Cardiac fibroblast (primary cell): ENCODE measurements at places on chromosomes 1 and 21.

DNA sequence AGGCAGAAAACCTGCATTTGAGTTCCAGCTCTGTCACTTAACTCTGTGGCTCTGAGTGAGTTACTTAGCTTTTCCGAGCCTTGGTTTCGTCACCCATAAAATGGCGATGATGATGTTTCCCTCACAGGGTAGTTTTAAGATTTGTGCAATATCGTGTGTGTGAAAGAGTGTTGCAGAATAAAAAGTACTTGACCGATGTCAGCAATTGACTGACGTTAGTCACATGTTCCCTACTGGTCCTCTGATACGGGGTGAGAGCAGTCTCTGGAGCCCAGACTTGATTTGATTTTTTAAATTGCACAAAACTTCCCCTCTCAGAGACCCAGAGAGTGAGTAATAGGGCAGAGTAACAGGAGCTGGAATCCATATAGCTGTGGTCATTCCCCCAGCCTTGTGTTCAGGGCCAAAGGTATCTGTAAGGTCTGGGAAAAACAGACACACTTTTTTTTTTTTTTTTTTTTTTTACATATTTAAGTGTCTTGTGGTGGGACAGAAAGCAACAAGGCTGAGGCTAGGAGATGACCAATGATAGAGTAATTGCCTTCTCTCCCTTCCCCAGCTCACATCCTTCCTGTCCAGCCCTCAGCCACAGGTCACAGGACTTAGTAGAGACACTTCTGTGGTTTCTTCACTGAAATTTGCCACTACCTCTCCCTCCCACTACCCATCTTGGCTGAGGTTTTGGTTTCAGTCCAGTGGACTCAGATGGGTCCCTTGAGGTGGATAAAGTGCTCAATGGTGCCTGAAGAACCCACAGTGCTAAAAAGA lies 2.0 kb downstream of the FCER1G start:
- DNase-seq, result peak; percentile 97

- no peak for DNase-seq
Observed at GRCh38 chr1:53341961-53342707, 14.3 kb upstream of the LRP8 start.

GRCh38 chr21:44682580-44683151 lies 703 bp upstream of the KRTAP12-1 start:
- no peak for DNase-seq

DNA sequence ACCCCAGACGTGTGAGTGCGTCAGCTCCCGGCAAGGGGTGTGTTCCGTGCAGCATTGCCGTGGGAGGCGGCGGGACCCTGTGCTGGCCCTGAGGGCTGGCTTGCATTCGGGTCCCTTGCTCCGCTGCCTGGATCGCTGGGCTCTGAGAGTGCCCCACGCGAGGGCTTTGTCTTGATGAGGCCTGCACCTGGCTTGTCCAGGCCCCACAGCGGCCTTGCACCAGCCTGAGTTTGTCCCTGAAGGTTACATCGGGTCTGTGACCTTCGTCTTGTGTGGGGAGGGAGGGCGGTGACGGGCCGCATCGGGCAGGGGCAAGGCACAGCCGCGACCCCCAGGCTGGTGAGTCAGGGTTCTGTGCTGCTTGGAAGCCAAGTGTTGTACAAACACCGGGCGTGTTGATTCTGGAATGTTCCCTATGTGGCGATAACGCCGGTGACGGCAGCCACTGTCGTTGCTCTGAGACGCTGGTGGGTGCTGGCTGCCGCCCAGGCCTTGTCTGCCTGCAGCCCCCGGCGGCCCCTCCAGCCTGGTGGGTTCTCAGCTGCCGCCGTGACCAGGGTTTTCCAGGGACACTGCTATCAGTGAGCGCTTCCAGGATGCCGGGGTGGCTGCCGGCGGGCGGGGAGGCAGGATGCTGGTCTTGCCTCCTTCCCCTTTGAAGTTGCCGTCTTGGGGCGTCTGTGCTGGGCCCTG lies 42.9 kb downstream of the SLX9 start:
- DNase-seq, result peak; percentile 93

- DNase-seq, result no peak
Observed at GRCh38 chr1:2980849-2981248, 40.4 kb upstream of the ACTRT2 start.

DNA sequence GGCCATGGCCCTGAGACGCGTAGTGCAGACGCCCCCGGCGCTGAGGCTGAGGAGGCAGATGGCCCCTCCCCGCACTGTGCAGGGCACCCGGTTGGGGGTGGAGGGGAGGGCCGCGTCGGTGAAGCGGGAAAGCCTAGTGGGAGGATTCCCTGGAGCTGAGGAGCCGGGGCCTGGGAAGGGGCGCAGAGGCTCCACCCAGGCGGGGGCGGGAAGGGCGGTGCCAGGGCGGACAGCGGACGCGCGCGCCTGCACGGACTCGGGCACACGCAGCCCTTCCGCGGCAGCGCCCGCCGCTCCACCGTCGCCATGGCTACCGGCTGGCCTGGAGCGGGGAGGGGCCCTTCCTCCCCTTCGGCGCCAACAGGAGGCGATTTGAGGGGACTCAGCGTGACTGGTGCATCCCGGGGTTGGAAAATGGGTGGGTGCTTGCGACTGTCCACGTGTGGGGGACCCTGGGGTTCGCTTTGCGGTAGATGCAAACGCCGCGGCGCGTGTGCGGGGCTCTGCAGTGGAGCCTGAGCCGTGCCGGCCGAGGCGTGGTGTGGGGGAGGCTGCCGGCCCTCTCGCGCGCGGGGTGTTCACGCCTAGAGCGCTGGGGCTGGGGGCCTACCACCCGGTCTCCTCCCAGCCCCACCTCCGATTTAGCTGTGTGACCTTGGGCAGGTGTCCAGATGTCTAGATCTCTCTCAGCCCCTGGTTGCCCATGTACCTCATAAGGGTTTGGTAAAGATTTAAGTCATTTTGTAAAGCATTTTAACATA lies 35.1 kb downstream of the PTPRF start:
- peak; percentile 69 for DNase-seq

GRCh38 chr1:14183329-14183728 lies 415.2 kb upstream of the KAZN start:
- DNase-seq, result no peak

GRCh38 chr1:242004751-242005495 lies 6.0 kb upstream of the MAP1LC3C start:
- DNase-seq, result no peak

DNA sequence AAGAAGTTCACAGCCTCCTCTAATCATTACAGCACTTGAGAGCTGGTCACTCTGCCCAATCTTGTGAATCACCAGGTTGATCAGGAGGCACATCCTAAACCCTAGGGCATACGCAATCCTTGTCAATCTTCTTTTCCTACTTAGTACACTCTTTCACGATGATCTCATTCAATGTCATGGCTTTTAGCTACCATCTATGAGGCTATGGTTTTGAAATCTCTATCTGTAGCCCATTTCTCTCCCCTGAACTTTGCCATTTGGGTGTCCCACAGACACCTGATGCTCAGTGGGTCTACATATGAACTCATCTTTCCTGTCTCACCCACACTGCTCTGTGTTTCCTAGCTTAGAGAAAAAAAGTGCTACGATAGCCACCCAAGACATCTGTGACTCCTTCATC lies 1.9 kb upstream of the MED18 start:
- DNase-seq, result no peak

GRCh38 chr21:44681861-44682579 lies at the start of gene KRTAP12-1:
Gene KRTAP12-1 (minus strand): TSS chr21:44682163. CDS start chr21:44682123, 40 bp downstream.
- no peak for DNase-seq

- DNase-seq, result no peak
Observed at GRCh38 chr1:160467576-160467975, 55.5 kb downstream of the SLAMF6 start.

DNA sequence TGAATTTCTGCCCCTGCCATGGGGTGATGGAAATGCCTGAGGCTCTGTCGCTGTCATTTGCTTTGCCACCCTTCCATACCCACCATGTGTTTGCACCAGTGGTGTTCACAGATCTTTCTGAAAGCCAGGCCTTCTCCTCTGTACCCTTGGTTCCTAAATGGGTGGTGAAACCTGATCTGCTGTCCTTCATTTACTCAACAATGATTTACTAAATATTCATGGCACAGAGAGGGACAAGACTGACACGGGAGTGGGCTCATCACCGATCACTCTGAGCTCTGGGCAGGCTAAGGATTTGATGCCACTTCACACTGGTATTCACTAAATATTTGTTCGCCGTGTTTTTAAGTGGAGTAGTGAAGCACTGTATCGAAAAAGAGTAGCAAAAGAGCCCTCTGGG lies 40.9 kb downstream of the LRRC8B start:
- no peak for DNase-seq

- DNase-seq, result peak; percentile 85
Observed at GRCh38 chr1:113860891-113861290, 10.6 kb downstream of the PTPN22 start.

DNA sequence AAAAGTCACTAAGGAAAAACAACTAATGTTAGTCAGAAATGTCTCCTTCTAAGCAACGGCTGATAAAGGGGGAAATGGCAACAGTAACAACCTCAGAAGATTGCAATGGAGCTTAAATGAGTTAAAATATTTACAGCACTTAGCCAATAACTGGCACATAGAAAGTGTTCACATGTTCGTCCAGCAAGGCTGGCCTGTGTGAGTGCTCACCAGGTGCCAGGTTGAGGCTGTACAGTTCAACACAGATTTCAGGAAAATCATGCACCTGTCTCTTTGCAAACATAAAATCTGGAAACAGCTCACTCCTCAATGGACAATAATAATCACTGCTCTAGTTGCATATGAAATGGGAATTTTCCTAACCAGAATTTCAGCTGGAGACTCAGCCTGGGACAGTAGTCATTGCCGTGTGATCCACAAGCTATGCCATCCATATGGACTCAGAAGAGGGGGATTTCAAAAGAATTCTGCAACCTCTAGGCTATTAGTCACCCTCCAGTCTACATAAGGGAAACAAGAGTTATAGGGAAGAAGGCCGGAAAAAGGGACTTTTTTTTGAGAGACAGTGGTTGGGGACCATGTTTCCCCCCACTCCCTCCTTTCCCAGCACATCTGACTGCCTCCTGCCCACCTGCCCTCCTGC lies 68.6 kb downstream of the SYDE2 start:
- DNase-seq, result no peak

DNA sequence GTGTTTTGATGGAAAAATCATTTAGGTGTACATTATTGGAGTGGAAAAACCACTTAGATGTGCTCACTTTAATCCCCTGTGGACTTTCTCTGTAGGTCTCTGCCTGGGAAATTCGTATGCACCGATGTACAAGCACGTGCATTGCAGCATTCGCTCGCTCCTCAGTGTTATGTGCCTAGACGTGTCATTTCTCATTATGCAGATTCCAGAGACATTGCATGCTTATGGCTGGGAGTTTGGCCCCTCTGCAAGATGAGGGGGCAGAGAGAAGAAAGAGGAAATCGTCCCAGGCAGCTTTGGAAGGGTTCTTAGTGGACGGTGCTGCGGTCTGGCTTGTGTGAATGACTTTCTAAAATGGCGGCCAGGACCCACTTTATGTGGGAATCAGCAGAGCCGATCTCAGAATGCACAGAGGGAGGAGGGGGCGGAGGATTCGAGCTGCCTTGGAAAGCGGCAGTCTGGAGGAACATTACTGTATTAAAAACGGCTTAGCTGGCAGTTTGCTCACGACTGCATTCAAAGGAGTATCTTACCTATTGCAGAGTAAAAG lies 2.3 kb downstream of the SPEN start:
- peak; percentile 49 for DNase-seq

GRCh38 chr21:42358261-42358660 lies 7.5 kb upstream of the TFF2 start:
- DNase-seq, result no peak

GRCh38 chr21:43733060-43733459 lies 14.1 kb downstream of the PDXK start:
- no peak for DNase-seq

DNA sequence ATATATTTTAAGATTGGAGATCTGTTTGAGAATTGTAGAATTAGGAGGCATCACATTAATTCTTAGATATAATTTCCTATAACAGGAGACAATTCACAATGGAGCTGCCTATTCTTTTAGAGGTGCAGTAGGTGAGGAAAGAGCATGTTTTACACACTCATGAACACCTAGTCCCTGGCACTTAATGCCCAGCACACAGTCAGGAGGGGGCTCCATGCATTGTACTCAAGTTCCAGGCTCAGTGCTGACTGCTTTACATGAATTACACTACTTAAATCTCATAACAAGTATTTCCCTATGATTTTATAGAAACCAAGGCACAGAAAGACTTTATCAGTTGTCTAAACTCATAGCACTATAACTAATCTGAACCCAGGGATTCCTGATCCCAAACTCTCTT lies 360 bp upstream of the GBP3 start:
- DNase-seq, result no peak

GRCh38 chr1:54465351-54465811 lies 59.2 kb upstream of the SSBP3 start:
- DNase-seq, result no peak

GRCh38 chr1:230167419-230167852 lies 100.4 kb downstream of the GALNT2 start:
- DNase-seq, result peak; percentile 58

DNA sequence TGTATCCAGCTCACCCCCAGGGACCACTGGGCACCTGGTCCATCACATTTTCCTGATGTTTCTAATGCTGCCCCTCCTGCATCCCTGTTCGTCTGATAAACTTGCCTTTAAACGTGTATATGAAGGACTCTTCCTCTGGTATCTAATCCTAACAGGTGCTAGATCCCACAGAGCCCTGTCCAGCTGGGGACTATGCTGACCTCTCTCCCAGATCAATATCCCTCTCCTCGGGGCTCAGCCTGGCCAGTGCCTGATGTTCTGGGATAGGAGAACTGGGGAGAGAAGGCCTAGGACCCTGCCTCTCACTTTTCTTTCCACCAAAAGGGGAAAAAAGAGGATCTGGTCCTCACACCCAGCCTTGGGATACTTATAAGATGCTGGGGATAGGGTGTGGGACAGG lies 1.4 kb upstream of the SLC5A9 start:
- DNase-seq, result no peak

DNA sequence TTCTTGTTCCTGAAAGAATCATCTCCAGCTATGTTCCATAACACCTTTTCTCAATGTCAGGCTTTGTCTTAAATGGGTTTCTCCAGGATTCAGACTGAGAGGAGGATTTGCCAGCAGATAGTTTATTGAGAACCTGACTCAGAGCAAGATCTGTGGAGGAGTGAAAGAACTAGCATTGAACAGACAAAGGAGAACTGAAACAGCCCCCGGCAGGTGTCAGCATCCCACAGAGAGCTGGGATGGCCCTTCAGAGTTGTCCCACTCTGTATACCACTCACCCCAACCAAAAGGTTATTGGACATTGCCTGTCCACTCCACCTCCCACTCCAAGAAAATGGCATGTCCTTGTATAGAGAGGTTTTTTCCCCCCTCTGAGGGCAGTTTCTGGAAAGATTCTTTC lies 270.7 kb downstream of the PAPPA2 start:
- no peak for DNase-seq

- DNase-seq, result no peak
Observed at GRCh38 chr21:31892686-31893085, 19.9 kb downstream of the HUNK start.

GRCh38 chr1:207755846-207756693 lies 4.2 kb downstream of the CD46 start:
- no peak for DNase-seq

DNA sequence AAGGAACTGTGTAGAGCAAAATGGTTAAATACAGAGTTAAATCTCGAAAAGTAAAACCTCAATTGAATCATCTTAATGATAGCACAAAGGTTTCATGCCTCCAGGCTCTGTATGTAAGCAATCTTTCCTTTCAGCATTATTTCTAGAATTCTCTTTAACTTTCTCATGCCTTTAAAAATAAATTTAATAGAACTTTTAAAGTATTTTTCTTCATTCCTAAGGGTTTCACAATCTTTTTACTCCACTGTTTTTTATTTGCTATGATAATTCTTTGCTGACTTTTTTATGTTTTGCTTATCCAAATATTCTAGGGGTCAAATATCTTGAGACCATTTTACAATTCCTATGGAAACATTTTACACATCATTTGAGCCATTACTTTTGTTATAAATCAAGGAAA lies 288.0 kb downstream of the BACH1 start:
- DNase-seq, result no peak
